ENCODE measurements at places on chromosomes 1 and 21. TPM values are rescaled to one million over a fixed set of nuclear protein-coding genes. Genes with fewer than 3 reads are reported as not detected.
A peak's percentile ranks its signal among the peaks of the same experiment; 100 is the strongest.

SAMD13 gene
- 3.1 TPM for total RNA-seq

- H3K27ac ChIP-seq = no peak overlapping the region
- peaks cover 9% of the 10 kb centered on the region for H3K36me3 ChIP-seq
- H3K4me1 ChIP-seq = peaks cover 30% of the 10 kb centered on the region
Observed at GRCh38 chr1:89555550-89555949, 30.9 kb downstream of the LRRC8B start.

- H3K4me1 ChIP-seq = no peaks in the 10 kb centered on the region
- H3K27ac ChIP-seq = no peak overlapping the region
- no peak overlapping the region for H3K4me3 ChIP-seq
- no peaks in the 10 kb centered on the region for H3K36me3 ChIP-seq
Observed at GRCh38 chr21:45962531-45963231, 18.9 kb upstream of the COL6A1 start.

- H3K36me3 ChIP-seq = no peaks in the 10 kb centered on the region
- H3K4me1 ChIP-seq = no peaks in the 10 kb centered on the region
- no peak for DNase-seq
- H3K27me3 ChIP-seq = no peaks in the 10 kb centered on the region
- no peak overlapping the region for H3K27ac ChIP-seq
Observed at GRCh38 chr1:43566382-43567044, 35.8 kb downstream of the PTPRF start.

KCNN3 gene
- 50.0 TPM for total RNA-seq

- H3K4me1 ChIP-seq = 0 out of 2 replicates have a peak, but pooled peaks cover 5% of the 10 kb centered on the region
- no peaks in the 10 kb centered on the region for H3K36me3 ChIP-seq
- no peak overlapping the region for H3K4me3 ChIP-seq
- H3K27ac ChIP-seq = no peak overlapping the region
- no peaks in the 10 kb centered on the region for H3K27me3 ChIP-seq
Observed at GRCh38 chr1:18907021-18907916, 4.9 kb upstream of the ALDH4A1 start.

DNA sequence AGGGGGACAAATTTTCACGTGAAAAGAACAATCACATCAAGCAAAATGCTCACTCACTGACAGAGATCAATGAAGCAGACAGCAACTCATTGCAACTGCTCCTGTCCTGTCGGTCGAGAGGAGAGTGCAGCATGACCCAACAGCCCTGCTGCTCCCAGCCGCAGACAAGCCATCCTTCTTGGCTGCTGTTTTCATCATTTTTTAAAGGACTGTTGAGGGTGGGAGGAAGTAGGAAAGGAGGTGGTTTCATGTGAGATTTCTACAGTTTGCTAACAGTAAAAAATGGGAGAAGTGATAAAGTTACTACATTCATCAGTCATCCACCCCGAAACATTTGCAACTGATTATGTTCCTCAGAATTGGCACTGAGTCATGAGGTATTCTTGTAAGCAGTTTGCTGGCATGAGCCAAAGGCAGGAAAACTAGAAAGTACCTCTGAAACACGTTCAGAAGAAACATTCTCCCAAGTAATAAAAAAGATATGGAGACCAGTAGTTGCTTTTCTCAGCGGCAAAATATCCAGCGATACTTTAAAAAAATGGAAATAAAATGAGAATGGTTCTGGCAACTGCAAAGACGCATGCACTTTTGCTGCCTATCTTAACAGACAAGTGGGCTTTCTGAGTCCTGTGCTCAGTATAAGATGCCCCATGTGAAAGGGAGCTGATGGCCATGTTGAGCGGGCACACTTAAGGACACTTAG is 72.0 kb upstream of the CLDN14 start:
- H3K27me3 ChIP-seq = no peaks in the 10 kb centered on the region
- DNase-seq = no peak
- no peaks in the 10 kb centered on the region for H3K36me3 ChIP-seq
- H3K4me3 ChIP-seq = no peak overlapping the region
- no peaks in the 10 kb centered on the region for H3K4me1 ChIP-seq

GRCh38 chr1:238450976-238451375 is 560.3 kb upstream of the ZP4 start:
- H3K4me3 ChIP-seq = no peak overlapping the region
- no peak overlapping the region for H3K27ac ChIP-seq

DNA sequence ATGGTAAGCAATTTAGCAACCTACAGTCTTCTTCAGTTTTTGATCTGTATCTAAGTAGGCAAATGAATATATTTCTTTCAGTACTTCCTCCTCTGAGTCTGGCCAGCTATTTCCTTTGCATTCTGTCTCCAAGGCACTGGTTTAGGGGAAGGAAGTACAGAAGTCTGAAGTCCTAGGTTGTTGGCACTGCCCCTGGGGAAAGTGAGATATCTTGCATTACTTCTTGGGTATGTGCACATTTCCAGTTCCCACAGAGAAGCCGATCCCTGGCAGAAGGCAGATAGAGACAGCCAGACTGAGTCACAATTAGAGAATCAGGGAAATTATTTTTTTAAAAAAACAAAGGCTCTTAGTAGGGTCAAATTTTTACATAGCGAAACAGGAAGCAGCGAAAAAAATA is 98.8 kb downstream of the RASAL2 start:
- 0 out of 2 replicates have a peak, but pooled peaks cover 3% of the 10 kb centered on the region for H3K27me3 ChIP-seq
- peaks cover 13% of the 10 kb centered on the region for H3K4me1 ChIP-seq
- H3K4me3 ChIP-seq = peak overlapping the region; percentile 29
- no peak overlapping the region for H3K27ac ChIP-seq
- no peaks in the 10 kb centered on the region for H3K36me3 ChIP-seq

GRCh38 chr1:231890791-231891190 is 264.2 kb downstream of the DISC1 start:
- H3K4me3 ChIP-seq = no peak overlapping the region
- no peak for DNase-seq
- H3K27me3 ChIP-seq = no peaks in the 10 kb centered on the region
- H3K27ac ChIP-seq = no peak overlapping the region
- H3K36me3 ChIP-seq = no peaks in the 10 kb centered on the region
- H3K4me1 ChIP-seq = no peaks in the 10 kb centered on the region

PRKCZ gene
- not detected for total RNA-seq

GRCh38 chr1:167057241-167057688 is 32.9 kb downstream of the GPA33 start:
- H3K4me3 ChIP-seq = no peak overlapping the region
- DNase-seq = peak; percentile 82
- H3K27ac ChIP-seq = no peak overlapping the region
- H3K4me1 ChIP-seq = peaks cover 18% of the 10 kb centered on the region
- H3K36me3 ChIP-seq = no peaks in the 10 kb centered on the region

DNA sequence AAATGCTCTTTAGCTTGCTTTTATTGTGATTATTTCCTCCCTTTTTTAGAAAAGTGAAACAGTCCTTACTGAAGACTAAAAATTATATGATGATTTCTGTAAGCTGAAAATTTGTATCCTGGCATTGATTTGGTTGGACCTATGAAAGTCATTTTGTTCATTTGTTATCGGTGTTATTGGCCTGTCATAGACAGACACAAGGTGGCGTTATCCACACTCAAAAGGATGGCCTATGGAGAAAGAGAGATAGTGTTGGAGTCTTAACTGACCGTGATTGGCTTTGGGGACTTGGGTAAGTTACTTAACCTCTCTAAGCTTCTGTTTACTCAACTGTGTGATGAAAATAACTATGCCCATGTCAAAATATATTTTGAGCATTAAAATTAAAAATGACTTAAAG is 203.6 kb upstream of the CHODL start:
- H3K36me3 ChIP-seq = no peaks in the 10 kb centered on the region
- no peak overlapping the region for H3K4me3 ChIP-seq
- H3K4me1 ChIP-seq = no peaks in the 10 kb centered on the region
- H3K27ac ChIP-seq = no peak overlapping the region
- H3K27me3 ChIP-seq = no peaks in the 10 kb centered on the region

ARHGAP30 gene
- 59.6 TPM for total RNA-seq

DNA sequence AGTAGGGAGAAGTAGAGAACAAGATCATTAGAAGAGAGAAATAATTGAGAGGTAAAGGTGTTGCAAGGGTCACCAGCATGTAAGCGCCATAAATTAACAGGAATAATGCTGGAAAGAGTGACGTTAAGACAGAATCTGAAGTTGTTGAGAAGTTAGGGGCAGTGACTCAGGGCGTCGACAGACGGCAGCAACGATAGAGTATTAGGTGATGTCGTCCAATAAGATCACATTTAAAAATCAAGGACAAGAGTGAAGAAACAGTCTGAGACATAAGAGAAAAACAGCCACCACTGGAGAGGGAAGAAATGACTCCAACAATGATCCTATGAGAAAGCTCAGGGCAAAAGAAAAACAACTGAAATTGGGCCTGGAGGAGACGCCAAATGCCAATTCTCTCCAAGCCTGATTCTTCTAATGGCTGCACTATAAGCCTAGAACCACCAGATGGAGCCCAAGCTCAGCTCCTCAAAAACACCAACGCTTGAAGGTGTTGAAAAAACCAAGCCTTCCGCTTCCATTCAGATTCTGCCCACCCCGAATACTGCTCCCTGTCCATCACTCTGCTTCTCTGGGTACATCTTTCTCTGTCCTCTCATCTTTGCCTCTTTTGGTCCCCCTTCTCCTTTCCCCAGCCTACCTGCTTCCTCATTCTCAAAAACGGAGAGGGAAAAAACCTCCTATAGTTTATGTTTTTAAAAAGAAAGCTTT is 70.0 kb downstream of the LUZP1 start:
- DNase-seq = peak; percentile 87
- H3K4me3 ChIP-seq = no peak overlapping the region
- no peak overlapping the region for H3K27ac ChIP-seq
- no peaks in the 10 kb centered on the region for H3K36me3 ChIP-seq
- H3K4me1 ChIP-seq = no peaks in the 10 kb centered on the region

DNA sequence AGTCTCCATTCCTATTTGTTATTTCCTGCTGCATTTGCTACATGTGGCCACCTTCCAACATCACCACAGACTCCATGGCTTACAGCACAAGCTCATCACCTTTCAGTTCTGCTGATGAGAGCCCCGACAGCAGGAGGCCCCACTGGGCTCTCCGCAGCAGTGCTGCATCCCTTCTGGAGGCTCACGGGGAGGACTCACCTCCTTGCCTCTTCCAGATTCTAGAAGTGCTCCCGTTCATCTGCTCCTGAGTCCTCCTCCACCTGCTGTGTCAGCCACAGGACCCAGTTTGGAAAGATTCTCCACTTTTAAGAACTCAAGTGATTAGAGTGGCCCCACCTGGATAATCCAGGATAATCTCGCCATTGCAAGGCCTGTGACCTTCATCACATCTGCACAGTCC is 167.6 kb downstream of the PCBP3 start:
- H3K36me3 ChIP-seq = no peaks in the 10 kb centered on the region
- no peaks in the 10 kb centered on the region for H3K4me1 ChIP-seq
- DNase-seq = no peak
- H3K27ac ChIP-seq = no peak overlapping the region
- H3K27me3 ChIP-seq = no peaks in the 10 kb centered on the region
- H3K4me3 ChIP-seq = no peak overlapping the region

NDUFS2 gene
- total RNA-seq = 167 TPM

- no peak overlapping the region for H3K27ac ChIP-seq
- no peak overlapping the region for H3K4me3 ChIP-seq
- H3K36me3 ChIP-seq = no peaks in the 10 kb centered on the region
- no peak for DNase-seq
- peaks cover 7% of the 10 kb centered on the region for H3K4me1 ChIP-seq
- 0 out of 2 replicates have a peak, but pooled peaks cover 3% of the 10 kb centered on the region for H3K27me3 ChIP-seq
Observed at GRCh38 chr1:181099152-181100014, 10.9 kb downstream of the IER5 start.

DNA sequence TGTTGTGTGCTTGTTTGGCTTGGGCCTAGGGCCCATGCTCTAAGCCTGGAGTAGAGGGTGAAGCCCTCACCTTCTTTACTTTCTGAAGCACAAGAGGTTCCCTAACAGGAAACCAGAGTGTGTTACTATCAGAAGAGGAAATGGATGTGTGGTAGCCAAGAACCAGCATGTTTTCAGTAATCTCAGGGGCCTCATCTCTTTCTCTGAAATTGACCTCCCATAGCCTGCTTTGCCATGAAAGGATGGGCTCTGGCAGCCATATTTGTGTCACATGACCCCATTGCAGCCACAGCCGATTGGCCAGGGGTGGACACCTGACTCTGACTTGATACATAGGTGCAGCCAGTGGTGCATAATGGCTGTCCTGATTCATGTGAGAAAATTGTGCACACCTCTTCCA is 18.6 kb downstream of the A3GALT2 start:
- H3K27me3 ChIP-seq = no peaks in the 10 kb centered on the region
- no peak overlapping the region for H3K4me3 ChIP-seq
- no peaks in the 10 kb centered on the region for H3K36me3 ChIP-seq
- H3K4me1 ChIP-seq = peaks cover 24% of the 10 kb centered on the region
- peak; percentile 56 for DNase-seq

GRCh38 chr1:43439781-43440180 is 13.9 kb downstream of the HYI start:
- H3K4me1 ChIP-seq = no peaks in the 10 kb centered on the region
- no peak overlapping the region for H3K27ac ChIP-seq
- no peaks in the 10 kb centered on the region for H3K27me3 ChIP-seq
- H3K4me3 ChIP-seq = no peak overlapping the region
- DNase-seq = no peak

DNA sequence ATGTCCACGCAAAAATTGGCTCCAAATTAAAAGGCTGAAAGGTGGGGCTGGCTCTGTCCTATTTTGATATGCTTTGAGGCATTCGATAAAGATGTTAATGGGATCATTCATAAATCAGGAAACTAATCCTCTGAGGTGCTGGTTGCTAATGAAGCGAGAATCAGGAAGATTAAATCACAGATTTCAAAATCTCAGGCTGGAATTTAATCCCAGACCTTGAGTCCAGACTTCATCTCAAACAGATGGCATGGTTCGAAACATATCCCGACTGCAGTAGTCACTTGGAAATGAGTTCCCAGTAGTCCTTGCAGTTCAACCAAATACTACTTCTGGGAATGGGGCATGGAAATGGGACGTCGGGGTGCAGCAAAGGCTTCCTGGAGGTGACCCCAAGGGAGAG is 4.5 kb upstream of the KLF17 start:
- no peak overlapping the region for H3K27ac ChIP-seq
- no peaks in the 10 kb centered on the region for H3K36me3 ChIP-seq
- H3K4me1 ChIP-seq = no peaks in the 10 kb centered on the region
- DNase-seq = no peak

DNA sequence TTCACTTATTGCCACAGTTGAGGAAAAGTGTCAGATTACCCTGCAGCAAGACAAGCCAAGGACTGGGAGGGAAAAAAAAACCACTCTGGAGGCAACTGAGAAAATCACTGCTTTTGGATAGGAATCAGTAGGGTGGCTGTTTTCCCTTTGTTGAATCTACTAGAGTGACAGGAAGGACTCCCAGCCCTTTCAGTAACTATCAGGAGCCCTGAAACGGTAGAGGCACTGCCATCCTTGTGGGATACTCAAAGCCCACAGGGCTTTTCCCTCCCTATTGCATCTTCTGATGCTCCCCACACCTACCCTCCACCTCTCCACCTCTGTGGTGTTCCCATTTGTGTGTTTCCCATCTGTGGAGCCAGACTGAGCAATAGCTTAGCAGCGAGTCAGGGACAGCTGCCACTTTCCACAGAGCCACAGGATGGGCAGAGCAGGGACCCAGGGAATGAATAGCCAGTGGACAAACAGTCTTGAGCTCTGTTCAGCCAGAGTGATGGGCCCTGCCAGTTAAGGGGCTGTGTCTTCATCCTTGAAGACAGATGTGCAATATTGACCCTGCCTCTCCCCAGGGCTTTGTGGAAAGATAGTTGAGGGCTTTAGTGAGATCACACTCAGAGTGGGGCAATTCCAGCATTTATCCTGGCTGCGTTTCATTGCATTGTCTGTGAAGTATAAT is 13.9 kb downstream of the UBIAD1 start:
- no peak for DNase-seq
- H3K36me3 ChIP-seq = peaks cover 21% of the 10 kb centered on the region
- no peak overlapping the region for H3K27ac ChIP-seq
- no peak overlapping the region for H3K4me3 ChIP-seq
- H3K27me3 ChIP-seq = no peaks in the 10 kb centered on the region
